ENCODE measurements at places on chromosomes 1 and 21. TPM values are rescaled to one million over a fixed set of nuclear protein-coding genes. Genes with fewer than 3 reads are reported as not detected.

- no peak for DNase-seq
- no peaks in the 10 kb centered on the region for H3K27me3 ChIP-seq
- H3K4me1 ChIP-seq, result peaks cover 4% of the 10 kb centered on the region
- no peak overlapping the region for H3K27ac ChIP-seq
Measured at GRCh38 chr21:45108808-45109781, 34.7 kb downstream of the ADARB1 start.

DNA sequence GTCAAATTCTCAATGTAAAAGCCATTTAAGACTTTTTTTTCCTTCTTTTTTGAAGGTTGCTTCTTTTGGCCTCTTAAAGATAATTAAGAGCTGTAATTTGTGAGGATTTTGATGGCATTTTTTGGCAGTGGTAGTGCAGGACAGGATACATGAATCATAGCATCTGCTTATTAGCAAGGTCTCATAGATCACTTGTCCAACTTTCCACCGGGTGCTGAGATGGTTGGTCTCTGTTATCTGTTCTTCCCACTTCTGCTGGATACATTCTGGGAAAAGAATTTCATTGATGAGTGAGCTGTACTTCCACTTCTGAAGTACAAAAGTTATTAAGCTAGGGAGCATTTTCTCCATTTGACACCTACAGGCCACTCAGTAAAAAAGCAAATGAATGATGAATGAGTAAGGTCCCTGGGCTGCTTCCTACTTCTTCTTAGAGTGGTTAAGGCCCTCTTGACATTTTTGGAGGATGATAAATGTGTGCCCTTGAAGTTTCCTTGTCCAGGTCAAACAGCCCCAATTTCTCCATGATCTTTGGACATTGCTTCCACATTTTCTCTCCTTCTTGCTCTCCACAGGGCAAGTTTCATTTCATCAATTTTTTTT, 100.6 kb downstream of the ROR1 start:
- no peak overlapping the region for H3K27ac ChIP-seq
- H3K4me3 ChIP-seq, result no peak overlapping the region
- H3K4me1 ChIP-seq, result no peaks in the 10 kb centered on the region
- H3K36me3 ChIP-seq, result no peaks in the 10 kb centered on the region

- no peak overlapping the region for H3K4me3 ChIP-seq
- DNase-seq, result no peak
Measured at GRCh38 chr21:44983421-44984206, 43.8 kb downstream of the SLX9 start.

DNA sequence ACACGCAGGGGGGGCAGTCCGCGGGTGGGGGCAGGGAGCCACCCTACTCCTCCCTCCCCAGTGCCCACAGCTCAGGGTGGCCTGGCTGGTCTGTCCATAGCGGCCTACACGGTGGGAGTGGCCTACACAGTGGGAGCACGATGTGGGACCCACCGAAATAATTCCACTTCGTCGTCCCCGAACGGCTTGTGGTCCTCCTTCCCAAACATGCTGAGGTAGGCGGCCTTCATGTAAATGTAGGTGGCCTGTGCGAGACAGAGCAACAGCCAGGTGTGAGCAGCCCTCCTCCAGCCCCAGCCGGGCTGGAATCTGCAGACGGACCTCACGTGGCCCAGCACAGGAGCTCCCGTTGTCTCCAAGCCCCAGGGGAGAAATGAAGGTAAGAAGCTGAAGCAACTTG, 34.4 kb downstream of the TTC39A start:
- DNase-seq, result no peak
- no peaks in the 10 kb centered on the region for H3K36me3 ChIP-seq
- no peaks in the 10 kb centered on the region for H3K27me3 ChIP-seq
- peaks cover 6% of the 10 kb centered on the region for H3K4me1 ChIP-seq

- no peaks in the 10 kb centered on the region for H3K27me3 ChIP-seq
- H3K27ac ChIP-seq, result peak overlapping the region; percentile 21
- no peak for DNase-seq
- H3K4me3 ChIP-seq, result no peak overlapping the region
- peaks cover 36% of the 10 kb centered on the region for H3K4me1 ChIP-seq
Measured at GRCh38 chr1:15852036-15852827, 4.7 kb downstream of the SPEN start.

- H3K36me3 ChIP-seq, result peaks cover 20% of the 10 kb centered on the region
- DNase-seq, result peak; percentile 58
- H3K4me3 ChIP-seq, result no peak overlapping the region
- no peaks in the 10 kb centered on the region for H3K27me3 ChIP-seq
- H3K4me1 ChIP-seq, result peaks cover 43% of the 10 kb centered on the region
Measured at GRCh38 chr1:153648000-153648643, 10.4 kb upstream of the SNAPIN start.

DNA sequence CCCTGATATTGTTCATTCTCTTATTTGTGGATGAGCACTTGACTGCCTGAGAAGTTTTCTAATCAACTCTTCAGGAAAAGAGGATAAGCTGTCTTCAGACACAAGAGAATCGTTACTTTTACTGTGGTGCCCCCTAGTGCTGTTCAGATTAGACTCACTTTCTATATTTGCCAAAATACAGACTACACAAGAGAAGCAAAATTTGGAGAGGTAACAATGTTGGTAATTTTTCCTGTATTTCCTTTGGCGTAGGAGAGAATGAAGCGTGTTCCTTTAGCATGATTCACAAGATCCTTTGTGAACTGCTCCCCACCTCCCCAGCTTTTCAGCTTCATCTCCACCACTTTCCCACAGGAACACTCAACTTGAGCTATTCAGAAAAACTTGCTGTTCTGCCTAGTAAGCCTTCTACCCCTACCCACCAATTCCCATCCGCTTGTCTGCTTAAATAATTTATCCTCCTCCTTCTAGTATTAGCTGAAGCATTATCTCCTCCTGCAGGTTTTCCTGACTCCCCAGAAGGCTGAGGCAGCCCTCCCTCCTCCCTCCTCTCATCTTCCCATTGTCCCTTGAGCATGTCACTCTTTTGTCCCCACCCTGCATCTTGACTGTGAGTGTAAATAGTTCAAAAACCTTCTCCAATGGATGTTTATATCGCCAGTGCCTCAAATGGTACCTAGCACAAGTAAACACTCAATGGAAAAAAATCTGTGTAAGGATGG, 4.5 kb downstream of the TNFSF4 start:
- H3K4me1 ChIP-seq, result no peaks in the 10 kb centered on the region
- H3K36me3 ChIP-seq, result no peaks in the 10 kb centered on the region
- H3K27me3 ChIP-seq, result no peaks in the 10 kb centered on the region
- H3K4me3 ChIP-seq, result no peak overlapping the region
- no peak overlapping the region for H3K27ac ChIP-seq

DNA sequence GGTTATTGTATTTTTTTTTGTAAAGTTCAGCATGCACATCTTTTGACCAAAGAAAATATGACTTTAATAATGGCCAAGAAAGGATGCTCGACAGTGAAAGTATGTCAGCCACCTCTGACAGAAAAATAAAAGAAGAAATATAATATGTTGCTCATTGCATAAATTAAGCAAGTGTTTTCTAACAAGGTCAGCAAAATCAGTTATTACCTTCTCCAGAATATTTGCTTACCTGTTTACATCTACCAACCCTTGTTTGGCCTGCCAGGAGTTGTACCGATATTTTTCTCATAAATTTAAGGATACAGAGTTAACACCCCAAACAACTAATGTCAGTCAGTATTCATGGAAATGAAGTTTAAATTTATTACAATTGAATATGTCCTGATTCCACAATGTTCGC, 685.4 kb downstream of the PLA2G4A start:
- no peak overlapping the region for H3K27ac ChIP-seq
- no peaks in the 10 kb centered on the region for H3K36me3 ChIP-seq
- H3K4me1 ChIP-seq, result no peaks in the 10 kb centered on the region
- DNase-seq, result no peak
- H3K27me3 ChIP-seq, result no peaks in the 10 kb centered on the region

DNA sequence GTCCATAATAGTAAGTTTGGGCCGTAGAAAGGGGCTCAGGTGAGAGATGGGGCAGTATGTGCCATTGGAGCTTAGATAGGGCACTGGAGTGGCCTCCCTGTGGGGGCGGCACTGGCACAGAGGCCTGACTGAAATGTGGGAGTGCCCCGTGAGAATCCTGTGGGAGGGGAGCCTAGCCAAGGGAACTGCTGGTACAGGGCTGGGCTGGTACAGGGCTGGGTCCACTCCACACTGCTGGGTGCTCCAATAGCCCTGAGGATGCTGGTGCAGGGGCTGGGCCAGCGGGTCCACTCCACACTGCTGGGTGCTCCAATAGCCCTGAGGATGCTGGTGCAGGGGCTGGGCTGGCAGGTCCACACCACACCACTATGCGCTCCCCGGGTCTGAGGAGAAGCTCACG, 44.8 kb upstream of the PWP2 start:
- no peak overlapping the region for H3K27ac ChIP-seq
- no peak overlapping the region for H3K4me3 ChIP-seq
- H3K4me1 ChIP-seq, result peaks cover 26% of the 10 kb centered on the region
- H3K36me3 ChIP-seq, result peaks cover 22% of the 10 kb centered on the region
- no peaks in the 10 kb centered on the region for H3K27me3 ChIP-seq

The PPIE gene
- total RNA-seq, result 47.1 TPM

The NFASC gene
- 4.0 TPM for total RNA-seq

The ANGPTL3 gene
- not detected for total RNA-seq

The ST3GAL3 gene
- total RNA-seq, result 17.7 TPM

The AMY2A gene
- total RNA-seq, result not detected

The CATSPERE gene
- total RNA-seq, result 5.3 TPM

The ALX3 gene
- total RNA-seq, result not detected

The HMCN1 gene
- total RNA-seq, result 3.3 TPM
